NCI-H524 (cell line): ENCODE measurements at places on chromosomes 5 and 9.
A peak's percentile ranks its signal among the peaks of the same experiment; 100 is the strongest.

DNA sequence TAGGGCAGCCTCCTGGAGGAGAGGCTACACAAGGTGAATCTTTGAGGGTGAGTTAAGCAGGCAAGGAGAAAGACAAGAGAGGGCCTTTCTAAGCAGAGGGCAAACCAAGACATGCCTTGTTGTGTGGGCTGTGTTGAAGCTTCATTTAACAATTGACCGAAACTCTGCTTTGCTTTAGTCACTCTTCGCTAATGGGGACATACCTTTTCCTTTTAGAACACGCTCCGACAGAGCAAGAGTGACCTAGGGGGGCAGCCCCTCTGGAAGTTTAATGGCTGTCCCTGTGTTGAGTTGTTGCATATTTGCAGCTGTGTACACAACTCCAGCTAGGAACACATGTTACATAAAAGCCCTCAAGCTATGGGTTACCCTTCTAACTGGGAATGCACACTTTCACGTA, 218.1 kb upstream of the WWC1 start:
- DNase-seq, result no peak

GRCh38 chr9:4226331-4227250, 73.3 kb downstream of the GLIS3 start:
- DNase-seq, result no peak

- DNase-seq, result peak; percentile 23
Observed at GRCh38 chr9:70113403-70114022, 69.9 kb downstream of the MAMDC2 start.

DNA sequence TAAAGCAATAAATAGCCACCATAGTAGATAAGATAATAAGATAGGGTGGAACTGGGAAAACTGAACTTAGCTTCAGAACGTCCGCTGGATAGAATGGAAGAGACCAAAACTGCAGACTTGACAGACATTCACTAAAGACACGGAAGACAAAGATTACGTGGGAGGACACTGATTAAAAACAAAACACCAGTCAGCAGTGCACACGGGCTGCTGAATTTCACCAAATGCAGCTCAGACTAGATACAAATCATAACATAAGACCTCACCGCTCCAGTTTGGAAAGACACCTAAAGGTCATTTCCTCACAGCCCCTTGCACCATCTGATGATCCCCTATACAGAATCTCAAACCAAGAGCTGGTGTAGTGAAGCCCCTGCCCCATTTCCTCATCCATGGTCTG, 2.9 kb upstream of the OR2Y1 start:
- no peak for DNase-seq

DNA sequence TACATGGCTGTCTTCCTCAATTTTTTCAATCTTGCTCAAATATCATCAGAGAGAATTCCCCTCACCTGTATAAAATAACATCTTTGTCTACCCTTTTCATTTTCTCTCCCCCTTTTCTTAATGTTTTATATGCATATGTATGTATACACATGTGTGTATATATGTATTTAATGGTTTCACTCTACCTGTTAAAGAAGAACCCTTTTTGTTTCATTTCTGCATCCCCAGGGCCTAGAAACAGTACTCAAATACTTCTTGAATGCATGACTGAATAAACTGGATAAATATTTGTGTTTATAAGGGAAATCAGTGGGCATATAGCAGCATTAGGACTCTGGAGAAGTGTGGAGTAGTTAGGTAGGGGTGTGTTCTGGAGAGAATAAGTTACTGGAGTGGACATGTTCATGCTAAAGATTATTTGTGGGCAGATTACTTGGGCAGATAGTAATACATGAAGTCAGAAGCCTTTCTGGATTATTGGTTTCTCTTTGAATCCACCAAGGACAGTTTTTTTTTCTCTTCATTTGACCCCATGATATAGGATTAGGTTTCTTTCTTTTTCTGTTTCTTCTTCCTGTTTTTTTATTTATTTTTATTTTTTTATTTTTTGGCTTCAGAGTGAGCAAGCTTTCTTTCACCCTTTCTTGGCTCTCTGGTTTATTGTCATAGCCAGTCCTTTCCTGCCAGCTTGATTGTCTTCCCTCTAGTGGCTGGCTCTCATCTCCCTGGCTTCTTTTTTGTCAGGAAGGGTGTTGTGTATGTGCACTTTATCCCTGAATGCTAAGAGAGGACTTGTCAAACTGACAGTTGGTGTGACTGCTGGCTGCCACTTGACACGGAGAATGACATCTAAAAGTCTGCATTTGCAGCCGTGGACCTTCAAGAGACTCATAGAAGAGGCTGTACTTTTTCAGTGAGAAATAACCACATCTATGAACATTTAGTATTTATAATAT, 89.3 kb downstream of the ZCCHC7 start:
- peak; percentile 76 for DNase-seq

- no peak for DNase-seq
Observed at GRCh38 chr5:14122089-14122488, 21.1 kb upstream of the TRIO start.

- DNase-seq, result no peak
Observed at GRCh38 chr5:143186623-143187022, 216.9 kb downstream of the NR3C1 start.

GRCh38 chr9:115398996-115399395, 281.0 kb upstream of the TNC start:
- no peak for DNase-seq

GRCh38 chr5:149073213-149073612, 10.4 kb upstream of the SH3TC2 start:
- no peak for DNase-seq
